ENCODE measurements at places on chromosomes 11 and 22.

DNA sequence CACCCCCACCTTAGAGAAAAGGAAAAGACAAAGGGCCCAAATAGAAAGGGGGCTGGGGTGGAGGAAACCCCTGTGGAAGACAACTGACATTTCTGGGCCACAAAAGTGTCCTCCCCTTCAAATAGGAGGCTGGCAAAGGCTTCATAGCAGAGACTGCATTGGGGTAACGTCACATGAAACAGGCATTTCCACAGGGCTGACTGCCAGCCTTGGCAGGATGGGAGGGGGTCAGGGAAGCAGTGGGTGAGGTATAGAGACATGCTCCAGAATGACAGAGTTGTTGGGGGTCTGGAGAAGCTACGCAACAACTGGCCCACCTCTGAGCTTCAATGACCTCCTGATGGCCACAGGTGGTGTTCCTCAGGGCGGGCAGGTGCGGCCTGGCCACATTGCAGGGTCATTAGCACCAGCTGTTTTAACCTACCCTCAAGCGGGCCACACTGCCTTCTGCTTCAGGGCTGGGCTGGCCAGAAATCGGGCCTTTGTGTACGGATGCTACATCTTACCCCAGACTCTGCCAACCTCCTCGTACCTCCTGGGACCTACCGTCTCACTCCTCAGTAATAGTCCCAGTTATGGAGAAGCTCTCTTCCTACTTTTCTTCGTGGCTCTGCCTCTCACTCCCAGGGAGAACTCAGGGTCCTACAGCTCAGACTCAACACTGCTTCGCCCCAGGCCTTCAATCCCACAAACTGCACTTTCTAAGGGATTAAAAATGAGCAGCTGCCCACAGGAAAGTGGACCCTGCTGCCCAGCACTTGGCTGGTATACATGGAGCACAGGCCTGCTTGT is 160.0 kb upstream of the NCAM1 start:
- DNase-seq = peak; percentile 66

DNA sequence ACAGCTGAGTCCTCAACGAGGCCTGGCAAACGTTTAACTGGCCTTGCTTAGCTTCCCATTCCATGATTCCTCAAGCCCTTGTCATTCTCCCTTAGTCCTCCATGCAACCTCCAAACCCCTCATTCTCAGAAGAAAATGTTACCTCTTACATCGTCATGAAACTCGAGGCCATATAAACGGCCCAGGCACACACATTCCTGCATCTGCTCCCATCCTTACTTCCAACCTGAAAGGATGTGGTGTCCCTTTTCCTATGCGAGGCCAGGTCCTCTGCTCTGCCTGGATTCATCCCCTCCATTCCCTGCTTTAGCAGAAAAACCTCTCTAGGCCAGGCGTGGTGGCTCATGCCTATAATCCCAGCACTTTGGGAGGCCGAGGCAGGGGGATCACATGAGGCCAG is 9.0 kb downstream of the MPZL3 start:
- no peak for DNase-seq

- no peak for DNase-seq
Observed at GRCh38 chr22:31800065-31800464, 46.2 kb downstream of the DEPDC5 start.

GRCh38 chr22:48678171-48679135 is 1149.2 kb downstream of the BRD1 start:
- DNase-seq = no peak

DNA sequence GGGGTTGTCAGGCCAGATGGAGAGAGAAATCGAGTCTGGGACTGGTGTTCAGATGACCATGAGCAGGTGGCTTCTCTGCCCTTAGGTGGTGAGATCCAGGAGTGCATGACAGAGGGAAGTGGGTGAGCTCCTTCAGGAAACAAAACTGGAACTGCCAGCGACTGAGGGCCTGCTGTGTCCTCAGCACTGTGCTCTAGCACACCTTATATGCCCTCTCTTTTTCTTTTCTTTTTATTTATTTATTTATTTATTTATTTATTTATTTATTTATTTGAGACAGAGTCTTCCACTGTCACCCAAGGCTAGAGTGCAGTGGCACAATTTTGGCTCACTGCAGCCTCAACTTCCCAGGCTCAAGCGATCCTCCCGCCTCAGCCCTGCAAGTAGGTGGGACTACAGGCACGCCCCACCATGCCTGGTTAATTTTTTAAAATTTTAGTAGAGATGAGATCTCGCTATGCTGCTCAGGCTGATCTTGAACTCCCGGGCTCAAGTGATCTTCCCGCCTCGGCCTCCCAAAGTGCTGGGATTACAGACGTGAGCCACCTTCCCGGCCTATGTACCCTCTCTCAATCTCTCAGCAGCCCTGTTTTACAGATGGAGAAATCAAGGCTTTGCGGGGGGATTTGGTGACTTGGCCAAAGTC is 14.8 kb upstream of the RASD2 start:
- no peak for DNase-seq

DNA sequence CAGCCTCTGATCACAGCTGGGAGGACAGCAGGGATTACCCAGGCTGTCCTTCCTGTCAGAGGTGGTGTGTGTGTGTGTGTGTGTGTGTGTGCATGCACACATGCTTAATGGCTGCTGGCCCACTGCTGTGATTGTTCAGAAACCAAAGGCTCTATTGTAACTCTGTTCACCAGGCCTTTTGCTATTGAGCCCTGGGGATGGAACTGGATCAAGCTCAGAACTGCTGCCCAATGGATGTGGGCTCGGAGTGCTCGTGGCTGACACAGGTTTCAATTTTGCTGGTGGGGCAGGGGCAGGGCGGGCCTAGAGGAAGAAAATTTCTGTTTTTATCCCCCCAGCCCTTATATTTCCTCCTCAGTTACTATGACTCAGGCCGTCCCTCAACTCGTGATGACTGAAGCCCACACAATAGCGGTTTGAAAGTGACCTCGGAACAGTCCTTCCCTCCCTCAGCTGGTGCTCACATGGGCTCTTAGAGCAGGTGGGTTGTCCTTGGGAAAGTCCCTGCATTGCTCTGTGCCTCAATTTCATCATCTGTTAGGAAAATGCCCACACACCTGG is 359.3 kb downstream of the TENM4 start:
- DNase-seq = peak; percentile 40

GRCh38 chr11:22336587-22336986 is 1.6 kb upstream of the SLC17A6 start:
- DNase-seq = no peak

GRCh38 chr11:35064114-35064800 is 74.7 kb upstream of the CD44 start:
- no peak for DNase-seq

DNA sequence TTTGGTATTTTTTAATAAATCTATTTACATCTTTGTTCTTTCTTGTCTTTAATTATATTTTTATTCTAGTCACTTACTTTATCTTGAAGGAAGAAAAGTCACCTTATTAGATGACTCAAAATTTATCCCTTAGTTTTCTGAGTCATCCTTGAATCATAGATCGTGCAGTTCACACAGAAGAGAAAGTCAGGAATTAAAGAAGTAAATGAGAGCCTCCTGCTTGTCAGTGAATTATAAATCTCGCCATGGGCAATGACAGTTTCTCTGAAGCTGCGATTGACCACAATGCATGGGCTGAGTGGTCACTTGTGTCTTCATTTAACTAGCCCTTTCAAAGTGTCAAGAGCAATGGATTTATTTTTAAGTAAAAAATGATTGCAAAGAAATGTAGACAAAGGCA is 91.2 kb downstream of the LUZP2 start:
- no peak for DNase-seq

- peak; percentile 46 for DNase-seq
Observed at GRCh38 chr11:15890031-15890713, 466.2 kb downstream of the SOX6 start.

- peak; percentile 48 for DNase-seq
Observed at GRCh38 chr11:117094776-117095175, 3.5 kb downstream of the SIK3 start.

GRCh38 chr22:50053861-50054260 is 4.2 kb downstream of the TTLL8 start:
- DNase-seq = no peak

DNA sequence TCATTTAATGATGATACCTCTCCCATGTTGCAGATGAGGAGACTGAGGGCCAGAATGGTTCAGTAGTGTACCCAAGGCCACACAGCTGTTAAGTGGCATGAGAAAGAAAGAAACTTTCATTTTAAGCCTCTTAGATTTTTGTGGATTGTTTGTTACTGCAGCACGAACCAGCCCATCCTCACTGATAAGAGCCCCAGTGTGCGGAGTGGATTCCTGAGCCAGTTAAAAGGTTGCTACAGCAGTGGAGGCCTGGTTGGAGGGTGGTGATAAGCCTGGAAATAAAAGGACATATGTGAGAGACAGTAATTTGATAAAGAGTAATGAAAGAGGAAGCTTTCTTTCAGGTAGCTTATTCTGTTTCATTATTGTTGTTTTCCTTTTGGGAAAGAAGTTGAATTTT is 89.0 kb downstream of the ATXN10 start:
- DNase-seq = no peak

DNA sequence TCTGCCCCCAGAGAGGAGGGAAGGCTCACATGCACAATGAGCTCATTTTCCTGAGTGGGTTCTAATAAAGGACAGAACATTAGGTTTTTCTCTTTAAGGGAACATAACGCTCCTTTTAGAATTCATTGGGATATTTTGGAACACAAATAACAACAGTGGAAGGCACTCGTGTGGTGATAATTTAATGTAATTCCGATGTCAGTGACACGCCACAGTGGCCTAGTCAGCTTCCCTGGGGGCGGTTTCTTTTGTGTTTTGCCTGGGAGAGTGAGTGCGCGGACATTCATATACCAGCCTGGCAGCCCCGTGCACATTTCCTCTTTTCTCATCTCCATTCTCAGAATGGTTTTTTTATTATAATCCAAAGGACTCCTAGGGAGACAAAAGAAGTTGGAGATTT is 41.1 kb downstream of the SEZ6L start:
- DNase-seq = no peak

DNA sequence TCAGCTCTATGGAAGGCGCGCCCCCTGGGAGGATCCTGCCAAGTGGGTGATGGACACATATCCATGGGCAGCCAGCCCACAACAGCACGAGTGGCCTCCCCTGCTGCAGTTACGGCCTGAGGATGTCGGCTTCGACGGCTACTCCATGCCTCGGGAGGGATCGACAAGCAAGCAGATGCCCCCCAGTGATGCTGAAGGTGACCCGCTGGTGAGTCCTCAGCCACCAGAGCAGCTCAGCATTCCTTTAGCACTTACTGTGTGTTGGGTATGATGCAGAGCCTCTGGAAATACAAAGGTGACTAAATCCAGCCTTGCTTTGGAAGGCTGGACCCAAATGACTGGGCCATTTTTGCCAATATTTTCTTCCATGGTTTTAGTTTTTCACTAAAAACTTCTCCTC is 45.7 kb downstream of the DBX1 start:
- DNase-seq = no peak

GRCh38 chr11:64810271-64810890 is at the start of gene MEN1:
TSS of gene MEN1 (minus strand) at chr11:64810551. CDS start at chr11:64810109, 442 bp downstream.
- DNase-seq = peak; percentile 98

DNA sequence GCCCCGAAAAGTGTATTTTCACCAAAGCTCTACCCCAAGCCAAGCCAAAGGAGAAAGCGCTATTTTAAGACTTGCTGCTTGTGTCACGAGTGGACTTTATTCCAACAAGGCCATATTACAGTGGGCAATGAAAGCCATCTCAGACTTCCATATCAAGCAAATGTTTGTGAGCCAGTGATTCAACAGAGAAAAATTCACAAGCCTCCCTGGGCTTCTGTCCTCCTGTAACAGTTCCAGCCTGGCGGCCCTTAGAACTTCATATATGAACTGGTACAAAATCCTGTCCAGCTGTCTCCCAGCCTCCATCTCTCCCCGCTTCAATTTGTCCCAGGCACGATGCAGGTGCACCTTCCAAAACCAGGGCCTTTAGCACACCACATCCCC is 11.2 kb downstream of the LARGE1 start:
- DNase-seq = peak; percentile 32

GRCh38 chr11:10019906-10020682 is 273.9 kb downstream of the SBF2 start:
- peak; percentile 41 for DNase-seq

DNA sequence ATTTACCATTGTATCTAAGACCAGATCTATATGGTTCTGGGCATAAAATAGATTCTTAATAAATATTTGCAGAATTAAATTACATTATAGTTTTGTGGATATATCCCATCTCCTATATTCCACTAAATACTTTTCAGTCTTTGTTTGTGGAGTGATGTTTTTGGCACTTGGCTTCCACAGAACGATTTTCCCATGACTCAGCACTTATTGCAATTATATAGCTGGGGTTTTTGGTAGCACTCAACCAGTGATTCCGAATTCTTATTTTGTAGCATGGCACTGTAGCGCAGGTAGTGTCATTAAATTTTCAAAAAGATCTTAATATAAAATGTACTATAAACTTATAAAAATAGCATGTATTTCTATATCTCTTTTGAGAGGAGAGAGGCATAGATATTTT is 221.2 kb downstream of the TRPC6 start:
- no peak for DNase-seq

GRCh38 chr11:8097926-8098325 is 16.9 kb downstream of the TUB start:
- DNase-seq = no peak

DNA sequence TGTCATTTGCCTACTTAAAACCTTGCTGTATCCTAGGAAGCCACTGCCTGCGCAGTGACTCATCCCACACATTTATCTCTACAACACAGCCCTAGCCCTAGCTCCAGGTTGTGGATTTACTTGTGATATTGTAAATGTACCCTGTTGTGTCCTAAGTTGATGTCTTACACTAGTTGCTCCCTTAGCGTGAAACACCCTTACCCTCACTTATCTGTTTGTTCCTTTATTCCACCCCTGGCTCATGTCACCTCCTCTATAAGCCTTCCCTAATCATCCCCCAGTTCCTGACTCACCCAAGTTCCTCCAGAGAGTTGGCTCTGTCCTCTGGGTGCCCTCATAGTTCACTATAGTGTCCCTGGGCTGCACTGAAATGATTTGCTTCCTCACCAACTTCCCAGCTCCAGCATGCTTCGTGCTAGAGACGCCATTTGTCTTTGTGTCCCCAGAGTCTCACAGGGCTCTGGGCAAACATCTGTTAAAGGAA is 431.8 kb upstream of the FAT3 start:
- no peak for DNase-seq

- DNase-seq = no peak
Observed at GRCh38 chr11:130278745-130279144, 36.0 kb downstream of the ZBTB44 start.

DNA sequence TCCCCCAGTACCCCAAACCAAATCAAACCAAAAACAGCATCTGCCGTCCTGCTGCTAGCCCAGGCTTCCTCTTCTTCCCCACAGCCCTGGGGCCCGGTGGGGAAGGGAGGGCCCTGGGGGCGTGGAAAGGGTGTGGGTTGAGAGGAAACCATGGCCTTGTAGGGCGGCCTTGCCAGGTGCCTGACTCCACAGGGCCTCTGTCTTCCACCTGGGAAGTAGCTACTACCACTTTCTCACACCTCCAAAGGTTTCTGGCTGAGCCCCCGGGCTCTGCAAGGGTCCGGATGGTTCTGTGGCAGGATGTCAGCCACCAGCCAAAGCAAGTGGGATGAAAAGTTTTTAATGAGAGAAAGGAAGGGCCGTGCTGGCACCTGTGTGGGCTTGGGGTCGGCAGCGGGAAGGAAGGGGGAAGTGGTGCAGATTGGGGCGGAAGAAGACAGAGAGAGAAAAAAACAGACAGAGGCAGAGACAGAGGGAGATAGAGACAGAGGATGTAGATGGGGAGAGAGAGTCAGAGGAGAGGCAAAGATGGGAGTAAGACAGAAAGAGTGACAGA is 10.5 kb downstream of the TPST2 start:
- no peak for DNase-seq
